ENCODE measurements at places on chromosomes 1 and 21.

DNA sequence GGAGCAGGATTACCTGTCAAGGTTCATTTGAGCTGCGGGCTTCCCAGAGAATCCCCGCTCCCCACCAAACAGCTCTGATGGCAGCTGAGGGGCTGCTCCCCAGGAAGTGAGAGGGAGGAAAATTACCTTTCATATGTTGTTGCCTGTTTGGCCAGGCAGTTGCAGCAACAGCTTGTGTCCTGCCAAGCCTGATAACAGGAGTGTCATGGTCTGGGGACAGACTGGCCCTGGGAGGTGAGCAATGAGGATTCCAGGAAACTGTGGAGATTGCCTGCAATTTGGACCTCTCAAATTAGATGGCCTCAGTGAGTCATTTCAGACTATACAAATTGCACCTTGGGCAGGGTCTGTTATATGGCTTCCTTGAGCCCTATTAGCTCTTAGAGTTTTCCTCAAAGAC, 189.3 kb downstream of the PTPRU start:
- H3K4me1 ChIP-seq: no peaks in the 10 kb centered on the region
- no peak overlapping the region for H3K27ac ChIP-seq
- DNase-seq: no peak
- H3K4me3 ChIP-seq: no peak overlapping the region
- no peaks in the 10 kb centered on the region for H3K27me3 ChIP-seq

GRCh38 chr1:100075773-100076172, 57.0 kb downstream of the SASS6 start:
- DNase-seq: no peak
- peaks cover 90% of the 10 kb centered on the region for H3K36me3 ChIP-seq
- no peaks in the 10 kb centered on the region for H3K27me3 ChIP-seq
- no peak overlapping the region for H3K27ac ChIP-seq
- H3K4me3 ChIP-seq: no peak overlapping the region
- H3K4me1 ChIP-seq: no peaks in the 10 kb centered on the region

- H3K27ac ChIP-seq: no peak overlapping the region
- H3K4me3 ChIP-seq: no peak overlapping the region
- H3K4me1 ChIP-seq: no peaks in the 10 kb centered on the region
- no peak for DNase-seq
- H3K36me3 ChIP-seq: no peaks in the 10 kb centered on the region
- H3K27me3 ChIP-seq: no peaks in the 10 kb centered on the region
Observed at GRCh38 chr21:19353256-19353655, 949.7 kb upstream of the TMPRSS15 start.

- H3K4me1 ChIP-seq: no peaks in the 10 kb centered on the region
- no peak overlapping the region for H3K27ac ChIP-seq
- no peaks in the 10 kb centered on the region for H3K36me3 ChIP-seq
- no peak overlapping the region for H3K4me3 ChIP-seq
- DNase-seq: no peak
Observed at GRCh38 chr21:40128891-40129290, 261.7 kb downstream of the PCP4 start.

- no peaks in the 10 kb centered on the region for H3K27me3 ChIP-seq
- peak within 1 kb of the TSS; percentile 39 for H3K27ac ChIP-seq
- peak within 1 kb of the TSS; percentile 1 for H3K4me3 ChIP-seq
Observed at GRCh38 chr1:151156515-151156819, at the start of gene TNFAIP8L2. TNFAIP8L2 (plus strand) TSS chr1:151156649; CDS start chr1:151158698, 2,049 bp downstream.

- H3K4me1 ChIP-seq: peaks cover 11% of the 10 kb centered on the region
- H3K4me3 ChIP-seq: no peak overlapping the region
- no peak overlapping the region for H3K27ac ChIP-seq
- no peaks in the 10 kb centered on the region for H3K27me3 ChIP-seq
Observed at GRCh38 chr1:14142397-14143100, 442.6 kb downstream of the PRDM2 start.

- H3K36me3 ChIP-seq: peaks cover 11% of the 10 kb centered on the region
- DNase-seq: no peak
- peaks cover 18% of the 10 kb centered on the region for H3K4me1 ChIP-seq
- peak overlapping the region; percentile 89 for H3K27ac ChIP-seq
- no peaks in the 10 kb centered on the region for H3K27me3 ChIP-seq
Observed at GRCh38 chr1:46197560-46197963, 672 bp downstream of the POMGNT1 start.

GRCh38 chr1:208107425-208108212, 136.6 kb downstream of the PLXNA2 start:
- H3K36me3 ChIP-seq: peaks cover 5% of the 10 kb centered on the region
- DNase-seq: no peak
- no peaks in the 10 kb centered on the region for H3K4me1 ChIP-seq
- H3K27me3 ChIP-seq: no peaks in the 10 kb centered on the region
- no peak overlapping the region for H3K4me3 ChIP-seq

DNA sequence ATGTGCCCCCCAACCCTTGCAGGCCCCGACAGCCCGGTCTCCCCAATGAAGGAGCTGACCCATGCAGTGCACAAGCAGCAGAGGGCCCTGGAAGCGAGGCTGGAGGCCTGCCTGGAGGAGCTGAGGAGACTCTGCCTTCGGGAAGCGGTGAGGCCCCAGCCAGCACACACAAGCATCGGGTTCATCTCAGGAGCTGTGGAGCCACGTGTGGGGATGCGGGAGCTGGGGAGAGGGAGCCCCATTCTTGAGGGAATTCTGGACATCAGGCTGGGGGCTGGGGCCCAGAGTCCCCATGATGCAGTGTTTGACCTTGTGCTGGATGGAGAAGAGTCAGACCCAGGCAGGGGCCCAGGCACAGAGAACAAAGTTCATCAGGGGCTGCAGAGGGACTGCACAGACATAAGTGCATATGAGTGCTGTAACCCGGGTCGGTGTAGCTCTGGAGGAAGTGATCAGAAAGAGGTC, 4.8 kb downstream of the INAVA start:
- peaks cover 17% of the 10 kb centered on the region for H3K4me1 ChIP-seq
- H3K27me3 ChIP-seq: no peaks in the 10 kb centered on the region
- no peak for DNase-seq
- peaks cover 68% of the 10 kb centered on the region for H3K36me3 ChIP-seq
- H3K27ac ChIP-seq: no peak overlapping the region

DNA sequence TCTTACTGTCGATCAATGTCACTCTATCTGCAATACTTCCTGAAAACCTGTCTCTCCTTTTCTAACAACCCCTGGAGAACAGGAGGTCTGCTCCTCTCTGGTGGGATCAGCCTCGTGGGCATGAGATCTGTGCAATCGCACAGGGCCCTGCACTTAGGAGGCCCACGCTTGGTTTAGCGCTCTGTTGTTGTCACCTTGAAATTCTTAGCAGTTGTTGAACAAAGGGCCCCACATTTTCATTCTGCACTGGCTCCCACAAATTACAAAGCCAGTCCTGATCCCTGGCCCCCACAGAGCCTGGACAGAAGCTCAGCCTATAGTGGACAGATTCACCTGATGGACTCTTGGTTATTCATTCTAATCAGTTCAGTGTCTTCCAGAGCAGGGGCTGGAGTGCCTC, 18.6 kb downstream of the SPOCD1 start:
- H3K27ac ChIP-seq: no peak overlapping the region
- no peaks in the 10 kb centered on the region for H3K27me3 ChIP-seq
- H3K4me3 ChIP-seq: no peak overlapping the region
- DNase-seq: no peak
- H3K4me1 ChIP-seq: peaks cover 8% of the 10 kb centered on the region

DNA sequence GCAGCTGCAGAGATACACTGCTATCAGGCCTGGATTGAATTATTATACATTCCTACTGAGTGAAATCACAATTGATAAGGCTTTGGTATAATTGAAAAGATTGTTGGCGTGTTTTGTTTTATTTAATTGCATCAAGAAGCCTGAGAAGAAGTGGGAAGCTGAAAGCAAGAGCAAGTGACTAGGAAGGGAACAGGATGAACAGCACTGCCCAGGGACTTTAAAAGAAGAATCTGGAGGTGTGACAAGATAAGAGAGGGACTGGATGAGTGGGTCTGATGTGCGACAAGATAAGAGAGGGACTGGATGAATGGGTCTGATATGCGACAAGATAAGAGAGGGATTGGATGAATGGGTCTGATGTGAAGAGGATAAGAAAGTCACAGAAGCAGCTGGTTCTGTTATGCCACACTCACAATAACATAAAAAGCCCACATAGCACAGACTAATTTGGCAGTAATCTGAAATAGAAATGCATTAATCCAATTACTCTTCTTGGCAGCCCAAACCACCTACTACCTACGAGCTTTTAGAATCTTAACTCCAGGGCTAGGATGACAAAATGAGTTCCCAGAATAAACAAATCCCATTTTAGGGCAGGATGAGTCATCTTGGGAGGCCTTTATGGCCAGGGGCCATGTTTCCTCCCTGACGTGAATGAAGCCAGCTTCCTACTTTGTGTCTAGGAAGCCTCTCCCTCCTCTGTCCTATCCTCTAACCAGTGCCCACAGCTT, 129.7 kb downstream of the DUSP10 start:
- no peaks in the 10 kb centered on the region for H3K27me3 ChIP-seq
- H3K36me3 ChIP-seq: no peaks in the 10 kb centered on the region
- H3K27ac ChIP-seq: peak overlapping the region; percentile 43
- no peak overlapping the region for H3K4me3 ChIP-seq
- DNase-seq: no peak
- H3K4me1 ChIP-seq: no peaks in the 10 kb centered on the region

- DNase-seq: no peak
- no peak overlapping the region for H3K27ac ChIP-seq
- no peak overlapping the region for H3K4me3 ChIP-seq
- H3K4me1 ChIP-seq: no peaks in the 10 kb centered on the region
- H3K36me3 ChIP-seq: no peaks in the 10 kb centered on the region
Observed at GRCh38 chr21:18493422-18493821, 89.8 kb upstream of the TMPRSS15 start.

DNA sequence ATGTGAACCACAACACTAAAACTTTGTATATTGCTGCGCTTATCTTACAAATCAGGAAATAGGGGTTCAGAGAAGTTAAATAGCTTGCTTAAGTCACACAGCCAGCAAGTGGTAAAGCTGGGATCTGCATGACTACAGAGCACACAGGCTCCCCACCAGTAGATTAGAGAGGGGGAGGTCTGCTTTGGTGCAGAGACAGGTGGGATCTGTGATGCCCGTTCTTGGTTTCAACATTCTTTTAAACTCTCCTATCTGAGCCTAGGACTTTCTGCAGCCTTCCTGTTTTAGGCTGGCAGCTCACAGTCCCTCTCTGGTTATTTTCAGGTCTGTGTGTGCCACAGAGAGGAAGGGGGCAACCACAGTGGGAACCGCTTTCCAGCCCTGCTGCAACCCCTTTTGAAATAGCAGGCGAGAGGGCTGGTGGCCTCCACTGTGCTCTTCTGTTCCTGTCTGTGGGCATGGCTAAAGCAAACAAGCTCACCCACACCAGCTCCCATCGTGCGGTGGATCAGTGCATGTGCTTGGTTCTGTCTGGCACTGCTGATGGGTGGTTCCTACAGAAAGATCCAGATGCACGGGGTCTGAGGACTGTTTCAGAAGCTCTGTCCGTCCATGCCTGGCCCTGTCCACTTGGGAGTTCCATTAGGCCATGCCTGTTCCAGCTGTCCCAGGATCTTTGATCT, 1.7 kb upstream of the IL6R start:
- no peaks in the 10 kb centered on the region for H3K27me3 ChIP-seq
- H3K4me3 ChIP-seq: no peak overlapping the region
- DNase-seq: no peak
- no peaks in the 10 kb centered on the region for H3K36me3 ChIP-seq
- H3K4me1 ChIP-seq: peaks cover 47% of the 10 kb centered on the region

DNA sequence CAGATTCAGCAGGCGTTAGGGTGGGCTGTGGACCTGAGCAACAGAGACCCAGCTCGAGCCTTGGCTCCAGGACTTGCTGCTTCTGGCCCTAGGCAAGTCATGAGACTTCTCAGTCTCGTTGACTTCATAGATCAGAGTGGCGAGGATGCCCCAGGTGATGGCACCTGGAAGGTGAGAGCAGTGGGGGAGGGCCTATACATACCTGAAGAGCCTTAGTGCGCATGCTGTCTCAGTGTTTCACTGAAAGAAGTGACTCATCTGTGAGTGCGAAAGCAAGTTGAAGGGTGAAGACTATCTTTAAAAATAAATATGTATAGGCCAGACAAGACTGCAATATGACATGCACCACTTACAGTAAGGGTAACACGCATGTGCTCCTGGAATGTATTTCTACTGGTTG, 10.1 kb downstream of the PLEKHA6 start:
- H3K36me3 ChIP-seq: no peaks in the 10 kb centered on the region
- no peak overlapping the region for H3K4me3 ChIP-seq
- no peak overlapping the region for H3K27ac ChIP-seq
- no peaks in the 10 kb centered on the region for H3K27me3 ChIP-seq

DNA sequence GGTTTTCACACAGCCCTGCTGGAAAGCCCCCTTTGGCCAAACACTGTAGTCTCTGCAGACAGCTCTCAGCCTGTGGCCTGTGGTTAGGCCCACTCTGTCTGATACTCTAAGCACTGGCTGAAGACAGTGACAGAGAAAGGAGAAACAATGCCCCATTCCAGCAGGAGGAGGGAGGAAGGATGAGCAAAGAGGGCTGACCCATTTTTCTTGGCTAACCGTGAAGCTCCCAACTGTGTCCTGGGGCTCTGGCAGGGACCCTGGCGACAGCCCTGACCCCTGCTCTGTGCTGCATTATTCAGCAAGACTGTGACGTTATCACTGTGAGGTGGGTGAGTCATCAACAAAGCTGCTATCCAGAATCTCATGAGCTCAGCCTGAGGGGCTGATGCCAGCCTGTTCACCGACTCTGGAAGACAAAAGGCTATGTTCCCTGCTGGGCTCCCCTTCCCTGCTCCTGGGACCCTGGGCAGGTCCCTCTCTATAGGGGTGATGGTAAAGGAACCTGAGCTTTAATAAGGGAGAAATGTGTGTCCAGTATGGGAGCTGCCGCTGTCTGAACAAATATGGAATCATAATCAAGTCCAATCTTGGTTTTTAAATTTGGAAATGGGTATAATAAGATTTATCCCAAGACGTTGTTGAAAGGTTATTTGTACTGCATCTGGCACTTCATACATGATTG, 107.0 kb downstream of the RHOU start:
- no peak overlapping the region for H3K4me3 ChIP-seq
- H3K27me3 ChIP-seq: no peaks in the 10 kb centered on the region
- H3K4me1 ChIP-seq: peaks cover 19% of the 10 kb centered on the region
- no peaks in the 10 kb centered on the region for H3K36me3 ChIP-seq
- no peak overlapping the region for H3K27ac ChIP-seq
- DNase-seq: no peak

GRCh38 chr21:35868005-35868868, 192.1 kb downstream of the SETD4 start:
- no peak overlapping the region for H3K4me3 ChIP-seq
- H3K27me3 ChIP-seq: no peaks in the 10 kb centered on the region
- no peak for DNase-seq
- no peaks in the 10 kb centered on the region for H3K4me1 ChIP-seq
- no peaks in the 10 kb centered on the region for H3K36me3 ChIP-seq
- H3K27ac ChIP-seq: no peak overlapping the region

GRCh38 chr1:11341901-11342552, 69.0 kb downstream of the UBIAD1 start:
- no peaks in the 10 kb centered on the region for H3K36me3 ChIP-seq
- no peak for DNase-seq
- H3K4me3 ChIP-seq: no peak overlapping the region
- H3K27me3 ChIP-seq: peaks cover 92% of the 10 kb centered on the region
